ENCODE measurements at places on chromosomes 11 and 22.

- H3K4me3 ChIP-seq, result no peak overlapping the region
- no peak overlapping the region for H3K27ac ChIP-seq
- DNase-seq, result no peak
- H3K4me1 ChIP-seq, result no peaks in the 10 kb centered on the region
- no peaks in the 10 kb centered on the region for H3K27me3 ChIP-seq
- no peaks in the 10 kb centered on the region for H3K36me3 ChIP-seq
Measured at GRCh38 chr11:106770489-106771085, 247.7 kb downstream of the GUCY1A2 start.

DNA sequence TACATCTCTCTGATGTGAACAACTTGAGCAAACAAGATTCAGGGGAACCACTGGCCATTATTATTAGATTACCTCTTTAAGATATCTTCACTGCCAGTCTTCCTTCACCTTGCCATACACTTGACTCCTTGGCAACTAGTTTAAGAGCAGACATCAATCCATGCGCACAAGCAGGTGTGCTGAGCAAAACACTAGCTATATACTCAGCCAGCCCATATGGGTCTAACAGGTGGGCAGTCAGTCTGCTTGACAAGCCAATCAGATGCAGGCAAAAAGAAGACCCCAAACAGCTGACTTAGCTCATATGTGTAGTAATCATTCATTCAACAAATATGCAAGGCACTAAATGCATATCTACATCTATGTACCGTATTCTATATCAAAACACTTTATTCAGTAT, 101.2 kb downstream of the SIK3 start:
- H3K27me3 ChIP-seq, result no peaks in the 10 kb centered on the region
- H3K4me3 ChIP-seq, result no peak overlapping the region
- H3K27ac ChIP-seq, result no peak overlapping the region
- H3K4me1 ChIP-seq, result no peaks in the 10 kb centered on the region

DNA sequence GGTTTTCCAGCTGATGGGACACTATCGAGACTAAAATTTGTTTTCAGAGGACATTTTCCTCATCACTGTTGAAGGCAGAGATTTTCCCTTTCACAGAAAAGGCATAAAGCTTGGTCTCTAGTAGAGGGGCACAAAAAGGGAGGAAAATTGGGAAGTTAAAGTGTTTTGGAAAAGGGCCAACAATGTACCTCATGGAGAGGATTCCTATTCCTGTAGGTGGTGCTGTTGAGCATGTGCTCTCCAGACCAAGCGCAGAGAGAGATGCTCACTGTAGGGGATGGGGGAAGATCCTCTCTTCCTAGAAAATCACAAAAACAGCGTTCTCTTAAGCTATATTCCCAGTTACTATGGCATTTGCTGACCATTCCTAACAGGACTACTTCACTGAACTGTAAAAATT, 44.9 kb downstream of the OR4C46 start:
- no peak overlapping the region for H3K27ac ChIP-seq
- H3K27me3 ChIP-seq, result no peaks in the 10 kb centered on the region
- H3K4me1 ChIP-seq, result no peaks in the 10 kb centered on the region

DNA sequence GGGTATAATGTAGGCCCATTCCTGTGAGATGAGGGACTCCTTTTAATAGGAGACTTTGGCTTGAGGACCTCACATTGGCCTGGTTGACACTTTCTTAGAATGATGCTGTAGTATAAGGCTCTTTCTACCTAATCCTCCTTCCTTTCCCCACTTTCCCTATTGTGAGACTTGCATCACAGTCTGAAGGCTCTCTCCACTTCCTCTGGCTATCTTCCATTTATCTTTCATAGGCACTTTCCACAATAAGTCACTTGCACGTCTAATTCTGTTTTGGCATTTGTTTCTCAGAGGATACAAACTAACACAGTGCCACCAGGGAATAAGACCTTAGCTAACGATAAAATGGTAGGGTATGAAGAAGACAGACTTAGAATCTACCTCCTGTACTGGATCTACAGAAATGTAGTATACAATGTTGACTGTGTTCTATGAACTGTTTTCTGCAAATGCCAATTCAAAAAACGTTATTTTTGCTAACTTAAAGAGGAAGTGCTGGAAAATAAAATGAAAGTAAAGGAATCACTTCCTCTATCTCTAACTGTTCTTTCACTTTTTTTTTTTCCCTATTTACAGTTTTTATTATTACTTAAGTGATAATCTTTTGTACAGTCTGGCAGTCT, 17.9 kb upstream of the PDE3B start:
- no peaks in the 10 kb centered on the region for H3K4me1 ChIP-seq
- H3K27me3 ChIP-seq, result no peaks in the 10 kb centered on the region
- no peak for DNase-seq
- H3K4me3 ChIP-seq, result no peak overlapping the region
- no peaks in the 10 kb centered on the region for H3K36me3 ChIP-seq

DNA sequence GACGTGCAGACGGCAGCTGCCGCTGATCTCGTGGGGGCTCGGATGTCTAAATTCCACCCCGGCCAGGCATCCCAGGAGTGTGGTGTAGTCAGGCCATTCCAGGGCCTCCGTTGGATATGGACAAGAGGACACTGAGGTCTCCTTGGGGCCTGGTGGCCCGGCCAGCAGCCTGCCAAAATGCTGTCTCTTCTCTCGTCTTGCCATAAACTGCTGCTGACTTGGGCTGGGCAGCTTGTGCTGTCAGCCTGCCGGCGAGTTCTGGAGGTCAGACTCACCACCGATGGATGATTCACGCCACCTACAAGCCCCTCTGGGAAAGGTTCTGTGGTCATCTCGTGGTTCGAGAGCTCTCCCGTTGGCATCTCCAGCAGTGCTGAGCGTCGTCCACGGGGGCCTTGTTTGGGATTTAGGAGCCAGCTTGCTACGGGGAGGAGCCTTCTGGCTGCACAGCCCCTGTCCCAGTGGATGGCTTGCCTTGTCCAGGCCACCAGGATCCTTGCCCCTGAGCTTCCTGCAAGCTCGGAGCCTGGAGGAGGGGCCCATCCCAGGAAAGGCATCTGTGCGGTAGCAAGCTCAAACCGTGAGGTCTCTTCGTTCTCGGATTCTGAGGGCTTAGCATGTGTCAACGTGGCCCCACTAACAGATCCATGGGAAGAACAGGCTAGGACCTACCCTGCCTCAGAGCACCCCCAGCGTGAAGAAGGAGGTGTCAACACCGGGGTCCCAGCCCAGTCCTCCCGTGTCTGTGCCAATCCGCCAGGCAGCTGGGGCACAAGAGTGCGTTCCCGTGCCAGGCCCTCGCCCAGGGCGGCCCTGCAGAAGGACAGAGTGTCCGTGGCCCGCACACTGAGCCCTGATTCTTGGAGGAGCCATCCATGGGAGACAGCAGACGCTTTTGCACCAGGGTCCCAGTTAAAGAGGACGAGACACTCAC, 1114.1 kb downstream of the BRD1 start:
- no peak overlapping the region for H3K4me3 ChIP-seq
- H3K27ac ChIP-seq, result no peak overlapping the region
- no peaks in the 10 kb centered on the region for H3K27me3 ChIP-seq
- H3K36me3 ChIP-seq, result no peaks in the 10 kb centered on the region
- no peaks in the 10 kb centered on the region for H3K4me1 ChIP-seq

DNA sequence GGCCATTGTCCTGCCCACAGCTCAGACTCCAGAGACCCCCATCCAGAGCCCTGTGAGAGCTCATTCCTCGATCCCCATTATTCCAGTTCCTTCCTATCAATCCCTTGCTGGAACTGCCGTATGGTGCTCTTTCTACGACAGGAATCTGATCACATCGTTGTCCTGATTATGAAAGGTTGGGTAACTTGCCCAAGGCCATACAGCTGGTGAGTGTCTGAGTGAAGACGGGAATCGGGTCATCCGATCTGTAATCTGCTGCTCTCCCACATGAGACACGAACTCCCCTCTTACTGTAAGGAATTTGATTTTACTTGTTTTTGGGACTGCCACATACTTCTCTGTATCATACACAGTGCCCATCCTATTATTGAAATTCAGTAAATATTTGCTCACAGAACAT, 149.1 kb downstream of the OPCML start:
- H3K36me3 ChIP-seq, result no peaks in the 10 kb centered on the region
- no peak overlapping the region for H3K4me3 ChIP-seq
- H3K27ac ChIP-seq, result no peak overlapping the region

DNA sequence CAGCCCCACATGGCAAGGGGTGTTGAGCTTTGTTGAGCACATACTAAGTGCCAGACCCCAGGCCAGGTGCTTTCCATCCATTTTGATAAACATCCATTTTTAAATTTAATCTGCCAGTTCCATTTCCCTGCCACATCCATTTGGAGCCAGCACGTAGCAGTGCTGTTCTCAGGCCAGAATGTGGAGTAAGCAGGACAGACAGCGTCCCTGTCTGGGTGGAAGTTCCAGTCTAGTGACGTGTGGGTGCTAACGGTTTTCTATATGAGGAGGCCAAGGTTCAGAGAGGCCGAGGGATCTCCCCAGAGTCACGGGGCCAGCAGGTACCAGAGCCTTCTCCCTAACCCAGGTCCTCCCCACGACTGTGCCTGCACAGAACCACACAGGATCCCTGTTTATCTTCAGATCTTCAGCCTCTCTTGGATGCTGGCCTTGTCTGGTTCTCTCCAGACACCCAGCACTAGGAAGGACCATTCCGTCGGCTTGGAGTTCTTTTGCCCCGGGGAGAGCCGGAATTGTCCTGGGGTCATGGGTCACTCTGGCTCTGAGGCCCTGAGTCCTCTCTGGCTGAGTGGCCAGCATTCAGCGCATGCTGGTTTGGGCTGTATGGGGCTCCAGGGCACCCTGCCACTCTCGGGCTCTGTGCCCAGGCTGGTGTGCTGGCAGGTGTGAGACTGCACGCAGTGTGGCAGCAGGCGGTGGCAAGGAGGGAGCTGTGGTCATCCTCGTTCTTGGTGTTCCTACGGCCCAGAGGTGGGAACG, 63.6 kb upstream of the PPARA start:
- H3K27me3 ChIP-seq, result no peaks in the 10 kb centered on the region
- peak; percentile 34 for DNase-seq
- no peak overlapping the region for H3K4me3 ChIP-seq
- peaks cover 13% of the 10 kb centered on the region for H3K36me3 ChIP-seq

DNA sequence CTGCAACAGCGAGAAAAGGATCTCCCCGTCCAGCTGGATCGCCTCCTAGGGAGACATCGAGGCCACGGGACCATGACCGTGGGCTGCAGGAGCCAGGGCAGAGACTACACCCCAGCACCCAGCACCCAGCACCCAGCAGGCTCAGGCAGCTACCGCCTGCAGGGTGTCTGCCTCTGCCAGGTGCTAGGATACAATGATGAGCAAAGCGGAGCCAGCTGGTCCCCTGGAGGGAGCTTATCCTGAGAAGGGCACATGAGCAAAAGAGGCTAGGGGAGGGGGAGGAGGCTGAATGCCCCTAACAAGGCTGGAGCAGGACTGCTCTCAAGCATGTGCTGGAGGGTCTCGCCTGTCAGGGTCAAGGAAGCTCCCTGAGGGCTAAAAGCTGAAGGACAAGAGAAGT, 4.8 kb upstream of the CASTOR1 start:
- no peak for DNase-seq
- H3K27me3 ChIP-seq, result no peaks in the 10 kb centered on the region
- H3K4me3 ChIP-seq, result no peak overlapping the region
- H3K27ac ChIP-seq, result no peak overlapping the region
- peaks cover 32% of the 10 kb centered on the region for H3K36me3 ChIP-seq

DNA sequence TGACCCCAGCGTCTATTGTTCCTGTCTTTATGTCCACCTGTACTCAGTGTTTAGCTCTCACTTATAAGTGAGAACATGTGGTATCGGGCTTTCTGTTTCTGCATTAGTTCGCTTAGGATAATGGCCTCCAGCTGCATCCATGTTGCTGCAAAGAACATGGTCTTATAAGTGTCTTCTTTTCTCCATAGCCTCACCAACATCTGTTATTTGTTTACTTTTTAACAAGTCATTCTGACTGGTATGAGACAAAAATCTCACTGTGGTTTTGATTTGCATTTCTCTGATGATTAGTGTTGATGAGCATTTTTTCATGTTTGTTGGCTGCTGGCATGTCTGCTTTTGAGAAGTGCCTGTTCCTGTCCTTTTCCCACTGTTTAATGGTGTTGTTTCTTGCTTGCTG, 21.7 kb upstream of the SLN start:
- no peaks in the 10 kb centered on the region for H3K27me3 ChIP-seq
- H3K27ac ChIP-seq, result no peak overlapping the region
- no peaks in the 10 kb centered on the region for H3K36me3 ChIP-seq
- H3K4me1 ChIP-seq, result no peaks in the 10 kb centered on the region
- H3K4me3 ChIP-seq, result no peak overlapping the region

DNA sequence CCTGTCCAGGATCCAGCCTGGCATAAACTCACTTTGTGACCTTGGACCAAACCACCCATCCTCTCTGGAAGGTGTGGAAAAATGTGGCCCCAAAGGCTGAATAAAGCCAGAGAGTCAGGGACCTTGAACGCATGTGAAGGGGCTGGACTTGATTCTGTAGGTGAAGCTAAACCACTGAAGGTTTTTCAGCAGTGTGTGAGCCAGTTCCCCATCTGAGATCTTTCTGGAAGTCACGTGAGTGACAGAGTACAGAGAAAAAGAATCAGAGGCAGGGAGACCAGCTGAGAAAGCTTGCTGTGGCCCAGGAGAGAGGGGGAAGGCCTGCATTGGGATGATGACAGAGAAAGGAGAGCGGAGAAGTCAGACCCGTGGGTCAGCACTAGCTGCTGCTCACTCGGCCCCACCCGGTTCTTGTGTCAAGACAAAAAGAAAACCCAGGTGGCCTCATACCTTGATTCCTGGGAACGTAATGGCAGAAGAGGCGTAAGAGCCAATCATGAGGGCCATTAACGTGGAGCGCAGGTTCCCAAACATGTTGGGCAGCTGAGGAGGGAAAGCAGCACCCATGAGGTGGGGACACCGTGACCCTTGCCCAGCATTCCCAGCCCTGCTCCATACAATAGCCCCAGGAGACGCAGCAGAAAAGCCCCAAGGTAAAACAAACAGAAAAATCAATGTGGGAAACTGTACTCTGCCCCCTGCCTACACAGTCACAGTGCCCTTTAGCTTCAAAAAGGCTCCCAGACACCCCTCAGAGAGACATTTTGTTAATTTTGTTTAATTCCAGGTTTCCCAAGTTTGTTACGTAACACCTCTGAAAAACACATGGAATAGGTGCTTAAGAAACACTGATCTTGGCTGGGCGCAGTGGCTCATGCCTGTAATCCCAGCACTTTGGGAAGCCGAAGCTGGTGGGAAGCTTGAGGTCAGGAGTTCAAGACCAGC, 17.9 kb downstream of the SLC43A1 start:
- no peaks in the 10 kb centered on the region for H3K27me3 ChIP-seq
- no peak overlapping the region for H3K4me3 ChIP-seq
- peak; percentile 53 for DNase-seq
- peak overlapping the region; percentile 78 for H3K27ac ChIP-seq

- H3K36me3 ChIP-seq, result no peaks in the 10 kb centered on the region
- H3K27ac ChIP-seq, result no peak overlapping the region
- no peaks in the 10 kb centered on the region for H3K4me1 ChIP-seq
- H3K4me3 ChIP-seq, result no peak overlapping the region
Measured at GRCh38 chr11:127205688-127206217, 205.2 kb upstream of the KIRREL3 start.

DNA sequence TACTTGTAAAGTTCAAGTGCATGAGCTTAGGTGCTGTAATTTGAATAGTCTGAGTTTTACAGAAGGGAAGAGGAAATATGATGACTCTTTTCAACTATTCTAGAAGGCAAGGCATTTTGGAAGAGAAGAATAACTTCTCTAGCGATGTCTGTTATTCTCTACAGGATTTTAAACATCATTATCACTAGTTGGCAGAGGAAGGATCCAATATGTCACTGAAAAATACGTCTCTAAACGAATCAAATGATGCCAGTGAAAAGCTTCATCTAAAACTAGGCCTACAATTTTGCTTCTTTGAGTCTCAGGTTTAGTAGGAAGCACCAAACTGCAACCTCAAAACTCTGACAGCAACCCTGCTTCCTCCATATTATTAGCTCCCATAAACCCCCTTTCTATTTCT, 581.4 kb downstream of the DLG2 start:
- no peaks in the 10 kb centered on the region for H3K4me1 ChIP-seq
- no peak for DNase-seq
- H3K27me3 ChIP-seq, result no peaks in the 10 kb centered on the region
- H3K36me3 ChIP-seq, result no peaks in the 10 kb centered on the region
- H3K4me3 ChIP-seq, result no peak overlapping the region

All from pancreas (tissue), 10 donors.